ENCODE measurements at places on chromosomes 1 and 21. TPM values are rescaled to one million over a fixed set of nuclear protein-coding genes. Genes with fewer than 3 reads are reported as not detected.

GRCh38 chr1:184590163-184590750 lies 164.4 kb downstream of the EDEM3 start:
- DNase-seq, result no peak

Gene PLD5
- 0.18 TPM for total RNA-seq

Gene FAM72A
- 4.2 TPM for total RNA-seq

Gene PLA2G2D
- 0.19 TPM for total RNA-seq

- no peak for DNase-seq
These were observed 15.1 kb upstream of the THRAP3 start for GRCh38 chr1:36208978-36209703.

- no peak for DNase-seq
These were observed 130.4 kb upstream of the ARHGEF16 start for GRCh38 chr1:3323796-3324703.

Gene KIF2C
- 6.1 TPM for total RNA-seq

Gene GBP7
- not detected for total RNA-seq

DNA sequence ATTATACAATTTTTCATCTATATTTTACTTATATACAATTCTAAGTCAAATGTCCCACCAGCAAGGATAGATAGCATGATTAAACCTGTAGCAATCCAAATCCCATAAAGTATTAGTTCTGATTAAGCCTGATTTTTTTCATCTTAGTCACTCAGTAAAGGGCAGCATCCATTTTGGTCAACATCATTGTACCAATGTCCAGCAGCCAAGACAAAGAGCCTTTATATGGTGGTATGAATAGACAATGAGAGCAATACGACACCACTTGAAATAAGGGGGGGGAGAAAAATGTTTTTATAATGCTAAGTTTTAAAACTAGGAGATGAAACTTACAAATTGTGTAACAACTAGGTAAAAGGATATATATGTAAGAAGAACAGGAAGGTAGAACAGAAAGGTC lies 7.4 kb downstream of the ZNF644 start:
- DNase-seq, result no peak

DNA sequence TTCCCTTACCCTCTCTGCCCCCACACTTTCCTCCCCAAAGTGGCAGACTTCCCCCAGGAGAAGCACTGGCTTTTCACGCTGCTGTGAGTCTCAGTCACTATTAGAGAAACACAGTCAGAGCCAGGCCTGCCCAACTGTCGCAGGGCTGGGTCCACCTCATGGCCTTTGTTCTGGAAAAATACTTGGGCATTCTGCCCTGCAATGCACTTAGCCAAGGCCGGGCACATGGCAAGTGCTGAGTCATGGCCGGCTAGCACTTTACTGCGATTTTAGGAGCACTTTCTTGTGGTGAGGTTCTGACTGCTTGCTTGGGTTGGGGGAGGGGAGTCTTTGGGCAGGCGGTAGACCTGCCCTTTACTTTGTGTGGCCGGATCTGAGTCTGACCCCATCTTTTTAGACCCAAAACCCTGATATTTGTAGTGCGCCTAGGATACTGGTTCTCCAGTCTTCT lies 7.7 kb downstream of the EPHX1 start:
- DNase-seq, result no peak

Gene LCE1A
- not detected for total RNA-seq

GRCh38 chr1:159509440-159510228 lies 26.2 kb downstream of the OR10J5 start:
- no peak for DNase-seq

Gene OVAAL
- total RNA-seq, result not detected

- DNase-seq, result no peak
These were observed 57.5 kb downstream of the ATP2B4 start for GRCh38 chr1:203684094-203684493.

Gene LRRC38
- total RNA-seq, result not detected

- DNase-seq, result no peak
These were observed 544.2 kb upstream of the ZRANB2 start for GRCh38 chr1:71625004-71625403.

- no peak for DNase-seq
These were observed 21.3 kb downstream of the FAM20B start for GRCh38 chr1:179046808-179047635.

Gene PLEKHA6
- 14.8 TPM for total RNA-seq

Gene GADD45A
- total RNA-seq, result 35.2 TPM

- DNase-seq, result no peak
These were observed 30.2 kb downstream of the ODF2L start for GRCh38 chr1:86365896-86366295.

GRCh38 chr1:179875596-179876299 lies 1.9 kb downstream of the TOR1AIP2 start:
- DNase-seq, result no peak

- no peak for DNase-seq
These were observed 35.8 kb downstream of the CRYAA start for GRCh38 chr21:43204638-43205037.

DNA sequence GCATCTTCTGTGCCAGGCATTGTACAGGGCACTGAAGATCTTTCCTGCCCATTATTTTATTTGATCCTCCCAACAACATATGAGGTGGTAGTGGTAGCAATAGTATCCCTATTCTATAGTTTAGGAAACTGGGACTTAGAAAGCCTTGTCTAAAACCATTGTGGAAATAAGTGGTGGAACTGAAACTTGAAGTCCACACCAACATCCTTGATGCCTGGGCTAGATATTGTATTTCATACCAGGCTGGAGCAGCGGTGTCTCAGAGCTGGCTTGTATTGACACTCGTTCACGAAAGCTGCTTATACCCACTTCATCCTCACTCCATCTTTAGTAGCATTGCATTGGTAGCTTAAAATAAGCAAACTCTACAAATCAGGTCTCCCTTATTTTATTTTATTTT lies 9.7 kb upstream of the CTSS start:
- no peak for DNase-seq
